ENCODE measurements at places on chromosomes 7 and 10.
A peak's percentile ranks its signal among the peaks of the same experiment; 100 is the strongest.

DNA sequence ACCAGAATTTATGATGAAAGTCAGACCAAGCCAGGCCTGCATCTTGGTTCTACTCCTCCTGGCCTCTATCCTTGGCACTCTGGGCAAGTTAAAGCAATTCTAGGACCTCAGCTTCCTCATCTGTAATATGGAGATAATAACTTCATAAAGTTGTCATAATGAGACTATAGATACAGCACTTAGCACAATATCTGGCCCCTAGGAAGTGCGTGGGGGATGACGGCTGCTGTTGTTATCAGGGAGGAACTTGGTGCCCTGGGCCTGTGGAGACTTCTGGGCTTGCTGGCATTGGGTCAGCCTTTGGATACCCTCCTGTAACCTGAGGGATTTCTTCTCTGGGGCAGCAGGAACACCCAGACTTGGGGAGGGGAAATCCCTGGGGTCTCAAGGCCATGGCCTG, 27.6 kb downstream of the PFKFB3 start:
- DNase-seq = no peak

GRCh38 chr7:17937506-17938120, 2.7 kb downstream of the SNX13 start:
- DNase-seq = no peak

- no peak for DNase-seq
These were observed 23.3 kb upstream of the PDGFA start for GRCh38 chr7:542713-543500.

DNA sequence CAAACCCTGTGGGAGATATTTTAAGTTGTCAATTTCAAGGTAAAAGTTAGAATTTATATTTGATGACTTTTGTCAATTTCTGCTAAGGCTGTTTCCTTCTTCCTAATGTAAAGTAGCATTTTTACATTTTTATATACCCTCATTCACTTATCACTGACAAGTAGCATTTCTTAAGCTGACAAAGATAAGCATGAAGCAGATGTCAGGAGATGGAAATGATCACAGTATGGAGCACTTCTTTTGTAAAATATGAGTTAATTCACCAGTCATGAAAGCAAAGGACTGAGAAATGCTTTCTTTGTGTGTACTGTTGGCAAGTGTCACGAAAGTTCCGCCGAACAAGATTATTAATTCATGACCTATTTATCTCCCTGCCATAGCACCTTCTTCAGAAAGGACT, 503.9 kb downstream of the DNAJB9 start:
- no peak for DNase-seq

DNA sequence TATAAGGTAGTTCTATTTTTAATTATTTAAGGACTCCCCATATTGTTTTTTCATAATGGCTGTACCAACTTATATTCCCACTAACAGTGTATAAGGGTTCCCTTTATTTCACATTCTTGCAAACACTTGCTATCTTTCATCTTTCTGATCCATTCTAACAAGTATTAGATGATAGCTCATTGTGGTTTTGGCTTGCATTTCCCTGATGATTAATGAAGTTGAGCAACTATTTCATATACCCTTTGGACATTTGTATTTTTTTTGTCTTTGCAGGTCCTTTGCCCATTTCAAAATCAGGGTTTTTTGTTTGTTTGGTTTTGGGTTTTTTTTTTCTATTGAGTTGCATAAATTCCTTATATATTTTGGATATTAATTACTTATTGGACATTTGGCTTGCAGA, 107.2 kb downstream of the EPC1 start:
- no peak for DNase-seq

DNA sequence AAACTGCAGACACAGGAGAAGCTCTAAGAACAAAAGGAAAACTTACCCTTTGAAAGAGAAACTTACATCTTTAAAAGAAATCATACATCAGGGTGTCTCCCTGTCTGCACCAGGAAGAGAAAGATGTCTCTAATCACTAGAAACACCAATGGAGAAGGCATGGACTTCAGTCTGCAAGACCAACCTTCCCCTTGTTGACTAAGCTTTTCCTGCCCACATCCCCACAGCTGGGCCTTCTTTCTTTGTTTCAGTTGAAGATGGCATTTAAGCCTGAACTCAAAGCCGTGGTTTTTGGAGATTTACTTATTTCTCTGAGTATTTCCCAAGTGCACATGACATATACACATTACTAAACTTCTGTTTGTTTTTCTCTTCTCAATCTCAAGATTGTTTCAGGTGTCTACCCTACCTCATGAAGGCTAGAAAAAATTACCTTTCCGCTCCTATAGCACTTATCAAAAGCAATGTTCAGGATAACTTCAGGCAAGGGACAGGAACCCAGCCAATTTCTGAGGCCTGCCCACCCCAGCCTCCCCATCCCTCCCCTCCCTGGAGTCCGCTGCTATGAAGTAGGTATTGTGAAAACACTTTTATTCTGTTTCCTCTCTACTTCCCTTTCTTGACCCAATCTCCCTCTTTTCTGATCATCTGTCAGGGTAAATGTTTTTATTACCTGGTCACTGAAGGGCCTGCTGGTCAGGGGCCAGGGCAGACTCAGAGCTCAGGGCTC, 2.8 kb upstream of the SLC29A3 start:
- peak; percentile 27 for DNase-seq

DNA sequence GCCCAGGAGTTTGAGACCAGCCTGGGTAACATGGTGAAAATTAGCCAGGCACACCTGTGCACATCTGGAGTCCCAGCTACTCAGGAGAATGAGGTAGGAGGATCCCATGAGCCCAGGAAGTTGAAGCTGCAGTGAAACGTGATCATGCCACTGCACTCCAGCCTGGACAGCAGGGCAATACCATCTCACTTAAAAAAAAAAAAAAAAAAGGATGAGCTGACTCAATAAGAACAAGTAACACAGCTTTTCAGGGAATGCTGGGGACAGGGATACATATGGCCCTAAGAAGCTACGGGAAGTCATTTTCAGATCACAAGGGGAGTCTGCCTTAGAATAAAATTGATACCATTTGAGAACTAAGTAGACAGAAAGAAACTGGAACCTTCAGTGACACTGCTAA, 41.7 kb downstream of the FAM171A1 start:
- DNase-seq = no peak

- no peak for DNase-seq
These were observed 148.0 kb downstream of the C10orf105 start for GRCh38 chr10:71571460-71572175.

GRCh38 chr10:114607358-114607998, 50.6 kb downstream of the ABLIM1 start:
- no peak for DNase-seq

GRCh38 chr7:100545360-100546128, 6.5 kb downstream of the AGFG2 start:
- DNase-seq = no peak

DNA sequence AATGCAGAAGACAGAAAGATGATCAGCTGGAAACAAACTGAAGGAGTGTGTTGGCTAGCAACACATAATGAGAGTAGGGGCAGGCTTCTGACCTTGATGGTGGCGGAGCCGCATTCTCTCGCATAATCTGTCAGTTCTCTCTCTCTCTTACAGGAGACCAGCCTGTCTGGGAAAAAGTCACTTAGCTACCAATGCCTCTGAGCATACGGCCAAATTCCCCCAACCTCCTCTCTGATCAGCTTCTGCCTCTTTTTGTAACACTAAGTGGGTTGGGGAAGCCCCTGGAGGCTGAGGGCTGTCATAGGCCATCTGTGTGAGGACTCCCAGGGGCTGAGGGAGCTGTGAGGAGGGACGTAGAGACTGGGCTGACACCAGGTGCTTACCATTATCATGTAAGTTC, 104.6 kb downstream of the HIPK2 start:
- no peak for DNase-seq

DNA sequence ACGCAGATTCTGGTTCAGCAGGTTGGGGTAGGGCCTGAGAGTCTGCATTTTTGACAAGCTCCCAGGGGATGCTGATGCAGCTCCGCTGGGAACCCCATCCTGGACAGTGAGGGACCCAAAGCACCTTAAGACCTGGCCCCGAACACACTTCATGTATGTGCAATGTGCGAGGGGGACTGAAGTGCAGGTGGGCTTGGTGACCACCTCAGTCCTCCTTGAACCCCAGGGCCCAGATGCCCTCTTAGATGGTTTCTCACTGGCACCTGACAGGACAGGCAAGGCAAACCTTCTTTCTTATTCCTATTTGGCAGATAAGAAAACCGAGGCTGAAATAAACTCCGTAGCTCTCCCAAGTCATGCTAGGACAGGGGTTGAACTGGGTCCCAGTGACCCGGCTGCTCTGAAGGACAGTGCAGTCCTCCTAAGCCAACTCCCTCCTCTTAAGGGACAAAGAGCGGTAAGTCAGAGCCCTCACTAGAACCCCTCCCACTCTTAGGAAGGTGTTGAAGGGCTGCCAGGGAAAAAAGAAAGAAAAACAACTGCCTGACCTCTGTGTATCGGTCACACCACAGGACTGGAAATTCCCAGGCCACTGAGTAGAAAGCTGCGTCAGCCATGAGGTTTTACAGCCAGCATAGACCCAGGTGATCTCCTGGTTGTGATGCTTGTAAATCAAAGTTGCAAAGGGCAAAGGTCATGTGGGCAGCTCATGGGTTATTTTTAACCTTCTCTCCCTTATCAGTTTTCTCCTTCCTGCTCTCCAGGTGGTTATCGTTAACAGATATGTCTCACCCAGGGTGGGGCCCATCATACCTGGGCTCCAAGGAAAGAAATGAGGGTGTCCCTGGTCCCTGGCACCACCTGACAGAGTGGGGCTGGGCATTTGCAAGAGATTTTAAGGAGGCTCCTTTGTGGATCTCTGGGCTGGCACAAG, 90.9 kb upstream of the SMNDC1 start:
- no peak for DNase-seq

DNA sequence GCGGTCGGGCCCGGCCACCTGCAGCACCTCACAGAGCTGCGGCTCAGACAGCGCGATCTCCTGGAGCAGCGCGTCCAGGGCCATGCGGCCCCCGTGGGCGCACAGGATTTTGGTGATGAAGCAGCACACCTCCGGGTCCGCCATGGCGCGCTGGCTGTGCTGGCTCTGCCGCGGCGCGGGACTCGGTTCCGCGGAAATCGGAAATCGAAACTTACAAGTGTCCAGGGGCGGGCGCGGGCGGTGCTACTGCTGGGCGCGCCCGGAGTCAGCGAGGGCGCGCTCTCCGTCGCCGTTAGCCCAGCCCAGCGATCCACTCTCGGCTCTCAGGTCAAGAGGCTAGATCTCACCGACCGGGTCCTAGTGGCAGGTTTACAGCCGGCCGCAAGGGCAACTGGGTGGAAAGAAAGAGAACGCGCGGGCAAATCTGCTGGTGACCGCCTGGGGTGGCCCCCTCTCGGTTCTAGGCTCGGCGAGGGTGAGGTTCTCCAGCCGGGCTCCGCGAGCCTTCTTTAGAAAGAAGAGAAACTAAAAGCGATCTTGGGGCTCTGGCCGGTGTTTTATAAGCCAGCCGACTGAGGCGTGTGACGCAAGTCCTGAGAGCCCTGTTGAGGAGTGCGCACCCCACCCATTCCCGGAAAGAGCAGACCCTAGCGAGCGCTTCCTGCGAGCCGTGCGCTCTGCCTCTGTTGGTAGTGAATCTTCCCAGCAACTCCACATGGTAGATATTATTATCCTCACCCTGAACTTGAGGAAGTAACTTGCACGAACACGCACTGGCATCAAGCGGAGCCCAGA, at the start of gene ZC3HAV1:
TSS of gene ZC3HAV1 (minus strand) at position 533 of the 795 bp plus-strand sequence. CDS start at position 144, 389 bp downstream.
- peak; percentile 96 for DNase-seq

DNA sequence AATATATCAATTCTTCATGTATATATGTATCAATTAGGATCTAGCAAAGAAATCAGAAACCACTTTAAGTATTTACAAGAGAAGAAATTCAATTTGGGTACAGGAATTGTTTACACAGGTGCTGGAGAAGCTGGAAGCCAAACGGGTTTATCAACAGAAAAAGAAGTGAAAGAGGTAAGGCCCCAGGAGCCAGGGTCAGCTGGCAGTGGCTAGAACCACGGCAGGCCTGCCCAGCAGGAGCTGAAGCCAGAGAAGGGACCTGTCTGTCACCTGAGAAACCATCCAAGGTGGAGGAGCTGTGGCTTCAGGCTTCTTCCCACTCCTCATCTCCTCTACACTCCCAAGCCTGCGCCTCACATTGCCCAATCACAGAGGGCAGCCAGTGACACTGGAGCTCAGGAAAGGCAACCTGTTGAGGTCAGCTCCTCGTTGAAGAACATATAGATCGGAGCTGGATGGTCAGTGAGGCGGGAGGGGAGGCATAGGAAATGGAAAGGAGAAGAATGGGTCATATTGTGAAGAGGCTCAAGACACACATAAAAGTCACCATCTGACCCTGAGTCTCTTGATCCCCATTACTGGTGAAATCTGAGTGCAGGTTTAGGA, 182.6 kb downstream of the REEP3 start:
- no peak for DNase-seq

DNA sequence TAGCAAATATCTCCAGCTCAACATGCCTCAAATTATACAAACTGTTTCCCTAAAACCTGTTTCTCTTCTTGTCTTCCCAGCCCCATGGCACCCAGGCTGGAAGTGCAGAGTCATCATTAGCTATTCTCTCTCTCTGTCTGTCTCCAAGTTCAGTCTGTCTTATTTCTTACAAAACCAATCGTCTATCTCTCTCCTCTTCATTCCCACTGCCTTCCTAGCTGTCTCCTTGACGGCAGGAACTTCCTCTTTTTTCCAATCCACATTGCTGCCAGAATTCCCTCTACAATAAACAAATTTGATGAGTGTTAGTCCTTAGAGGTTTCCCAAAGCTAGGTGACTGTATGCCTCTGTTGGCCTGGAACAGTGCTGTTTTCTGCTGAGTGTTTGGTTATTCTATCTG, 14.9 kb upstream of the ZNRF2 start:
- DNase-seq = no peak

GRCh38 chr7:89456556-89456955, 661.0 kb upstream of the TEX47 start:
- DNase-seq = no peak

- DNase-seq = no peak
These were observed 52.2 kb downstream of the GPR158 start for GRCh38 chr10:25226775-25227682.

GRCh38 chr7:32958046-32959025, 1.1 kb downstream of the FKBP9 start:
- no peak for DNase-seq

- no peak for DNase-seq
These were observed 760 bp upstream of the KCTD7 start for GRCh38 chr7:66627881-66628360.

DNA sequence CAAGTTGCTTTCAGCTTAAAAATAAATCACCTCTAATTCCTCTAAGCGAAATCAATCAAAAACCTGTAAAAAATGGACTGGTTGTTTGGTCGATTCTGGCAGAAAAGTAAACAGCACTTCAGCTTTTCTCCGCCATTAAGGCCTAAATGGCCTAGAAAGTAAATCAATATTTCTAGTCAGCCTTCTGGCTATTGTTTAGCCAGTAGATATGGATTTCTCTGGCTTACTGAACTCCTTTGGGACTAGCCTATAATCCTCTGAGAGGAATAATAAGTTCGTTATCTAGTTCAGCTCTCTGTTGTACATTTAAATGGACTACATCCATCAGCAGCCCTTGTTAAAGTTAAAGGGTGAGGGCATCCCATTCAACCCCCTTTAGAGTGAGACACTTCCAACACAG, 400.1 kb upstream of the ETV1 start:
- no peak for DNase-seq

- DNase-seq = peak; percentile 68
These were observed at the start of gene DLD for GRCh38 chr7:107890962-107891635. Gene DLD, plus strand, starts transcription at chr7:107891183. Its CDS starts 68 bp downstream, at chr7:107891251.
